ENCODE measurements at places on chromosomes 3 and 15.

DNA sequence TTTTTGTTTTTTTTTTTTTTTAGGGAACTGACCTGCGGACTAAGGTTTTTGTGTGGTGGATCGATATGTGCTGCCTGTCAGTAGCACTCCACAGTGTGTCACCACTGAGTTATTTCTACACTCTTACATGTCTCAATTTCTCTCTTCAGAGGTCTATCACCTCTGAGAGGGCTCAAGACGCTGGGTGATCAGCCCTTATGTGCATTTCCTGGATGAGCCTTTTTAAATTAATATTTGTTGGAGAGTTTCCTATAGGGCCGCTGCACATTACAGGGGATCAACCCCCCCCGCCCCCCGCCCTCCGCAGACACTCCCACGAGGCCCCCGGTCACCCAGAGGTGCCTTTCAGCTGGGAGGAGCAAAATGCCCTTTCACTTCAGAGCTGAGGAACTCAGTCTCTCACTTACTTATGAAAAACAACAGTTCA, 34.5 kb upstream of the AP4E1 start:
- no peak overlapping the region for H3K4me3 ChIP-seq
- H3K36me3 ChIP-seq, result no peaks in the 10 kb centered on the region
- H3K4me1 ChIP-seq, result peaks cover 11% of the 10 kb centered on the region
- H3K27me3 ChIP-seq, result peaks cover 45% of the 10 kb centered on the region

GRCh38 chr15:90585863-90586262, 56.1 kb downstream of the CRTC3 start:
- DNase-seq, result no peak
- no peaks in the 10 kb centered on the region for H3K27me3 ChIP-seq
- H3K36me3 ChIP-seq, result peaks cover 3% of the 10 kb centered on the region
- peaks cover 48% of the 10 kb centered on the region for H3K4me1 ChIP-seq

- peaks cover 29% of the 10 kb centered on the region for H3K27me3 ChIP-seq
- H3K36me3 ChIP-seq, result no peaks in the 10 kb centered on the region
- peaks cover 14% of the 10 kb centered on the region for H3K4me1 ChIP-seq
- H3K4me3 ChIP-seq, result no peak overlapping the region
Observed at GRCh38 chr3:48596157-48596556, 1.0 kb upstream of the COL7A1 start.

- no peaks in the 10 kb centered on the region for H3K27me3 ChIP-seq
- no peak overlapping the region for H3K27ac ChIP-seq
- no peak for DNase-seq
- no peaks in the 10 kb centered on the region for H3K4me1 ChIP-seq
- peaks cover 5% of the 10 kb centered on the region for H3K36me3 ChIP-seq
Observed at GRCh38 chr3:183975981-183976662, 41.6 kb downstream of the ABCC5 start.

- DNase-seq, result no peak
- H3K27me3 ChIP-seq, result no peaks in the 10 kb centered on the region
- peaks cover 5% of the 10 kb centered on the region for H3K4me1 ChIP-seq
- H3K27ac ChIP-seq, result no peak overlapping the region
Observed at GRCh38 chr3:141289228-141289772, 57.7 kb downstream of the PXYLP1 start.

DNA sequence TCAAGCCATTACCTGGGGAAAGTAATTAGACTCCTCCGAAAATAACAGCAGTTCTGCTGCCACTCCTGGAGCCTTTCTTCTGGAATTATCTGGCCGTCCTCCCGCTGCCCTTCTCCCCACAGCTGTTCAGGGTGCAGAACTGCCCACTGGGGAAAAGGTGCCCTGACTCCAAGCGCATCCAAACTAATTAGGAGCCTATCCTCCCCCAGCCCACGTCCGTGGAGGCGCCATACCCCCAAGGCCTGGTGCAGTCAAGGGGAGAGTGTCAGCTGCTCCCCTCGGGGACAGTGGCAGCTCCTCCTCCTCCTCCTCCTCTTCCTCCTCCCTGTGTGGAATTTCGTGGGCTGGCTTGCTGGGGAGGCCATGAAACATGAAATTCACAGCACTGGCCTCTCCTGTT, 177.2 kb downstream of the XXYLT1 start:
- no peak overlapping the region for H3K27ac ChIP-seq
- H3K4me3 ChIP-seq, result no peak overlapping the region
- no peaks in the 10 kb centered on the region for H3K36me3 ChIP-seq
- no peak for DNase-seq
- no peaks in the 10 kb centered on the region for H3K27me3 ChIP-seq

DNA sequence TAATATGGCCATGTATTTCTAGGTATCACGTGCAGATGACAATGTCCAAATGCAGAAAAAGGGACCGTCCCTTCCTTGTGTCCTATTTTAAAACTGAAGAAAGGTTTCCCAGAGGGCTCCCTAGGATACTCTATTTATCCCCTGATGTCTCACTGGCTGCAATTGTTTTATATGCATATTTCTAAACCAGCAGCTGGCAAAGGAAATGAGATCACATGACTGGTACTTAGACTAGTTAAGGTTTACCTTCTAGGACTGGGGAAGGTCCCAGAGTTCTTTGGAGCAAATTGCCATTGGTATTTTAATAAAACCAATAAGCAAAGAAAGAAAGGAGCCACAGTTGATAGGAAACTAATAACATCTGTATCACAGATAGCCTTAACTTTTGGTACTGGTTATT, 29.5 kb downstream of the GTF2E1 start:
- H3K27me3 ChIP-seq, result no peaks in the 10 kb centered on the region
- H3K4me3 ChIP-seq, result no peak overlapping the region
- H3K4me1 ChIP-seq, result peaks cover 24% of the 10 kb centered on the region
- peak overlapping the region; percentile 83 for H3K27ac ChIP-seq

DNA sequence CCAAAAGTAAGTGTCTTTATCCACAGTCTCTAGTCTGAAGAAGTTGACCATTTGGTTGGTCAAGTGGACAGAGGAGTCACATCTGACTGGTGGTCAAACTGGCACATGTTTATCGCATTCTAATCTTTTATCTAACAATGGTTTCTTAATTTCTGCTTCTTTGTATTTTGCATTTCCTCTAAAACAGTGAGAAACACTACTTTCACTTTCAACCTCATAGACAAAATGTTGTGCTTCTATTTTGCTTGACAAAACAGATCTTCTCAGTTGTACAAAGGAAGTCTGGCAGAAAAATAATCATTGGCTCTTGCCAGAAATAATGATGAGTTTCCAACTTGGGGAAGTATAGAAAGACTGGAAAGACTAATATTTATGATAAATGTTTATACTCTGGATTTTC, 103.9 kb downstream of the MME start:
- H3K36me3 ChIP-seq, result no peaks in the 10 kb centered on the region
- no peak for DNase-seq
- peak overlapping the region; percentile 3 for H3K4me3 ChIP-seq
- H3K27me3 ChIP-seq, result no peaks in the 10 kb centered on the region
- no peak overlapping the region for H3K27ac ChIP-seq

DNA sequence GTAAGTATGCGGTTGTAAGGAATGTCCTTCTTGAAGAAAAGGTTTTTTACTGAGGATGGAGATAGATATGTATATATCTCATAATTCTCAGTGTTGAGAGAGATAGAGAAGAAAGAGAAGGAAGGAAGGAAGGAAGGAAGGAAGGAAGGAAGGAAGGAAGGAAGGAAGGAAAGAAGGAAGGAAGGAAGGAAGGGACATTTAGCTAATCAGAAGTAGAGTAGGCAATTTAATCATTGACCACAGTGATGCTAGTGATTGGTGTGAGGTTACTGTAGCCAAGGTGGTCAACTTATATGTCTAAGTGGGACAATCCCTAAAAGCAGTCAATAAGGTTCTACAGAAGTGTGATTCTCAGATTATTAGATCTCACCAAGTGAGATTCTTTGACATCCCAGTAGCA, 751.8 kb upstream of the CBLB start:
- H3K4me3 ChIP-seq, result no peak overlapping the region
- H3K27me3 ChIP-seq, result no peaks in the 10 kb centered on the region
- no peak for DNase-seq

- H3K4me1 ChIP-seq, result no peaks in the 10 kb centered on the region
- no peaks in the 10 kb centered on the region for H3K36me3 ChIP-seq
- H3K27me3 ChIP-seq, result peaks cover 49% of the 10 kb centered on the region
- H3K4me3 ChIP-seq, result no peak overlapping the region
- no peak for DNase-seq
Observed at GRCh38 chr15:62631076-62631724, 411.3 kb upstream of the TPM1 start.

DNA sequence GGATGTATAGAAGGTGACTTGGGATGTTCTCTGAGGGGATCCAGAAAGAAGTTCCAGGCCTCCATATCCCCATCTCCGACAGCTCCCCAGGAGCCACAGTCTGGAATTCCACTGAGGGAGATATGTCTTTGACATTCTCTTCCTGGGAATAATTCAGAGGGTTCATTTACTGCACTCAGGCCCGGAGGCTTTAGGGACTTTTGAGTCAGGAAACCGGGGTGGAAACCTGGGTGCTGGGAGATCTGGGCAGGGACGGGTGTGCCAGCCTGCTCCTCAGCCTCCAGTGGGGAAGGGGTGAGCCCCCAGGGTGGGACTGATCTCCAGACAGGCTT, 147.7 kb downstream of the SMAD6 start:
- H3K36me3 ChIP-seq, result peaks cover 9% of the 10 kb centered on the region
- peaks cover 8% of the 10 kb centered on the region for H3K4me1 ChIP-seq
- no peak for DNase-seq
- H3K4me3 ChIP-seq, result no peak overlapping the region
- H3K27me3 ChIP-seq, result peaks cover 35% of the 10 kb centered on the region

DNA sequence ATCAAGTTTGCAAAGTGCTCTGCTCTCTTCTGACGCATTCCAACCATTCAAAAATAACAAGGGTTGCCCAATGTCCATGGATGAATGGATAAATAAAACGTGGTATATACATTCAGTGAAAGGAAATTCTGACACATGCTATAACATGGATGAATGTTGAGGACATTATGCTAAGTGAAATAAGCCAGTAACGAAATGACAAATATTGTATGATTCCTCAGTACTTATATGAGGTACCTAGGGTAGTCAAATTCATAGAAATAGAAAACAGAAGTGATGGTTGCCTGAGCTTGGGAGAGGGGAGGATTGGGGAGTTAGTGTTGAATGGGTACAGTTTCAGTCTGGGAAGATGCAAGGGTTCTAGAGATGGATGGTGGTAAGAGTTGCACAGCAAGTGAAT, 33.9 kb downstream of the SH3BP5 start:
- H3K4me3 ChIP-seq, result no peak overlapping the region
- H3K4me1 ChIP-seq, result peaks cover 54% of the 10 kb centered on the region
- no peak for DNase-seq
- H3K27ac ChIP-seq, result peak overlapping the region; percentile 65
- peaks cover 15% of the 10 kb centered on the region for H3K36me3 ChIP-seq

- H3K36me3 ChIP-seq, result peaks cover 2% of the 10 kb centered on the region
- no peak overlapping the region for H3K4me3 ChIP-seq
- H3K4me1 ChIP-seq, result peaks cover 6% of the 10 kb centered on the region
- H3K27me3 ChIP-seq, result peaks cover 54% of the 10 kb centered on the region
Observed at GRCh38 chr3:46455231-46456115, 9.2 kb downstream of the LTF start.

DNA sequence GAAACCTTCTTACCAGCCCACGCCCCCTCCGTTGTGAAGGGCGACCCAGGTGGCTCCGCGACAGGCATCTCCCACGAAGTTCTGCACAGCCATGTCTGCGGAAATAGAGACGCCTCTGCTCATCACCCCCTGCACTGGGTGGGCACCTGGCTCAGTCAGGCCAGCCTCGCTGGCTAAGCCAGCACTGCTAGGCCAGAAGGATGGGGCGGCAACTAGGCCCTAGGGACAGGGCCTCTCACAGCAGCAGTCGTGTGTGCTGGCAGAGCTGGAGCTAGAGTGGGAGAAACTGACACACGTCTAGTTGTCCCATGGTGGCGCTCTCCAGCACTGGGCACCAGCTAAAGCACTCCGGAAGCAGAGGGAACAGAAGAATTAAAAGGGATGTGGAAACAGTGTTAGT, 12.5 kb upstream of the ZXDC start:
- peaks cover 12% of the 10 kb centered on the region for H3K27me3 ChIP-seq
- peaks cover 7% of the 10 kb centered on the region for H3K4me1 ChIP-seq
- no peaks in the 10 kb centered on the region for H3K36me3 ChIP-seq
- H3K4me3 ChIP-seq, result no peak overlapping the region
- no peak for DNase-seq
- H3K27ac ChIP-seq, result no peak overlapping the region

DNA sequence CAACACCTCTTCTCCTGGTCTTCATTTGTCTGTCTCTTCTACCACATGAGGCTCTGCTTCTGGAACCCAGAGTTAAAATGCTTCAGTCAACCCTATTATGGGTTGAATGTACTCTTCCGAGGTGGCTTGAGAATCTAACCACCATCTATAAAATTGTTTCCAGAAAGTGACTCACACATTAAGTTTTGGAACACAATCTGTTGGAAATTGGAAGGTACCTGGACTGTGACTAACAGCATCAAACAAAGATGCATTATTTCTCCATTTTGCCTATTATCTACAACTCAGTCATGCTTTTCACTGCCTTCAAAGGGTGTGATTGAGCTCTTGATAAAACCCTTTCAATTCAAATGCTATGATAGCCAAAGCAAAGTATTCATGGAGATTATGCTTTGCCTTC, 499.0 kb upstream of the SEMA6D start:
- DNase-seq, result no peak
- H3K4me3 ChIP-seq, result no peak overlapping the region
- H3K27ac ChIP-seq, result no peak overlapping the region
- no peaks in the 10 kb centered on the region for H3K4me1 ChIP-seq
- H3K36me3 ChIP-seq, result no peaks in the 10 kb centered on the region

DNA sequence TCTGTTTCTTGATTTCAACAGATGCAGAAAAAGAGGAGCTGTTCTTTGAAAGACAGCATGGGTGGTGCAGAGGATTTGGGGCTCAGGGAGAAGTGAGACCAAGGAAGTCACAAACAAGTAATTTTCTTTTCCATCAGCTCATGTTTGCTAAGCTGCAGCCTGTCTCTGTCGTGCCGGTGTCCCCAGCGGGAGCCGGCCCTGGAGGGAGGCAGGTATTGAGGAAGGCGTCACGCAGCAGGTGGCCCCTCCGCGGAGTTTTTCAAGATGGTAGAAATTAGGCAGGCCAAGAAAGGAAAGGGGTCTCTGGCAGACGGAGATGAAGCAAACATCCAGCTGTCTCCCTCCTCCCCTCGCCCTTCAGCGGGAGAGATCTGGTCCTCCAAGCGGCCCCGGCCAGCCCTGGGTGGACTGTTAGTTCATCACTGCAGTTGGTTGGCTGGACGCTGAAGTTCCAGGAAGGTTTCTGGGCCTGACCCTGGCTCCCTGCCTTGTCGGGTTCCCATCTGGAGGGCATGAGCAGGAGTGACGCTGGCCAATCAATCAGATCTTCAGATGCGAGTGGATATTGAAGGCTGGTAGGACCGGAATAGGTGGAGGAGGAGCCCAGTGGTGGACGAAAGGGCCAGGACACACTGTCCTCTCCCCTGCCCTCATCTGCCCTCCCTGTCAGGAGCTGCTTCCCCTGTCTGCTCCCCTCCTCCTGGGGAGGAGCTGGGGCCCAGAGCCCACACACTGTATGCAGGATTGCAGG, 27.7 kb upstream of the MUC4 start:
- peaks cover 3% of the 10 kb centered on the region for H3K36me3 ChIP-seq
- peaks cover 5% of the 10 kb centered on the region for H3K4me1 ChIP-seq
- DNase-seq, result no peak
- no peak overlapping the region for H3K4me3 ChIP-seq
- H3K27me3 ChIP-seq, result peaks cover 23% of the 10 kb centered on the region
- H3K27ac ChIP-seq, result no peak overlapping the region

DNA sequence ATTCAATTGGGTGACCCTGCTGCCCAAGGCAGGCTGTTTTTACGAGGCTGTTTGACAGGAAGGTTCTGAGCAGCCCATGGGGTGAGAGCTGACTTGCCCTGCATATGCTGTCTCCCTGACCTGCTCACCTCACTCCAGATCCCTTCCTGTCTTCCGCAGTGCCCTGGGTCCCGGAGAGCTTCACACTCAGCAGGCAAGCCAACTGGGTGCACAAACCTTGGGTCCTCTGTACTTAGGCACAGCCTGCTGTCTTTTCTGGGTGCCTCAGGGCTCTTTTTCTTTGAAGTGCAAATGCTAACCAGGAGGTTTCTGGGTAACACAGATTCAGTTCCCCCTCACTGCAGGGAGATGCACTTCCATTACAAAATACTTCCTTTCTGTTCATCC, 32.8 kb downstream of the ZXDC start:
- peaks cover 6% of the 10 kb centered on the region for H3K36me3 ChIP-seq
- H3K27ac ChIP-seq, result no peak overlapping the region

Data from T-helper 17 cell (primary cell).